ENCODE measurements at places on chromosomes 7 and 10.

DNA sequence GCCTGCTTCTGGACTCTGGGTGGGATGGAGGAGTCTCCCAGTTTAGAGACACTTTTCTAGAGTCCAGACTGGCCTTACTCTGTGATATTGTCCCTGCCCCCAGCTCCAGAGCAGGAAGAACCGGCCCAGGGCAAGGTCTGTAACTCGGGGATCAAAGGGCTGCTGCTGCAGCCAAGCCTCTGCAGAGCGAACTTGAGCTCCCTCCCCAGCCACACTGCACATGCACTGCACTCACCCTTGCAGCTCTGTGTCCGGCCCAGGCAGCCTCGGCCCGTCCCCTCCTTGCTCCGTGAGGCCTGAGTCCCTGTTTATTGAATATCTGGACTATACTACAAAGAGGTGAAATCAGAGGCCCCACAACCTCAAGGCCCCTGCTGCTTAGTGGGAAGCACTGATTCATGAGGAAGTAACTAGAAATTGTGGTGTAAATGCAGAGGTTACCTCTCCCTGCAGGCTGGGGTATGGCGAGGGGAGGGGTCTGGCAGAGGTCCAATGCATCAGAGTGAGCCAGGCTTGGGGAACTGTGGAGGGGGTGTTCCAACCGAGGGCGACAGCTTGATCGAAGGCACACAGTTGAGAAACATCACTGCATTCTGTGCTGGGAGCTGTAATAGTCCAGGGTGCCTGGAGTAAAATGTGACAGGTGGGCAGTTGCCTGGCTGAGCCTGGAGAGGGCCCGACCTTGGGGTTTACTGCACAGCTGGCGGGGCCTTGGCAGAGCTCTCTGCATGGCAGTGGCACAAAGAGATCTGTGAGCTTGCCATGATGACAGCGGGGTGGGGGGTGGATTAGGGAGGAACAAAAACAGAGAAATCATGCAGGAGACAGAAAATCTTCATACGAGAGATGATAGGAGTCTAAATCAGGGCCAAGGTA lies 49.1 kb downstream of the AOC1 start:
- DNase-seq, result no peak

- peak; percentile 50 for DNase-seq
Observed at GRCh38 chr10:110207805-110208613, 604 bp downstream of the MXI1 start.

GRCh38 chr10:6048281-6049030 lies 13.7 kb downstream of the IL2RA start:
- DNase-seq, result no peak

DNA sequence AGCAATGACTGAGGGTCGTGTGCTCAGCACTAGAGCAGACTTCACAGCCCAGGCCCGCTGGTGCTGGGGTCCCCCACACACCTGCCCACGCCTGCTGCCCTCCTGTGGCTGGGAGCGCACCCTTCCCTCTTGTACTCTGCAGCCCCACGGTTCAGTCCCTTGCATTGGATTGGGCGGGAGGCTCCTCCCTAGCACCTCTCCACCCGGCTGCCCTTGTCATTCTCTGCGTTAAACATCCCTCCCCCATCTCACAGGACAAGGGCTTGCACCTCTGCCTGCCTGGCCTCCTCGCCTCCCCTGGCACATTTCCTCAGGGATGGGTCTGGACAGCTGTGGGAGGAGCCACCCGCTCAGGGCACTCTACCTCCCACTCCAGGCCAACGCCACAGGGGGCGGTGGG lies 68.6 kb downstream of the ALOX5 start:
- DNase-seq, result no peak

GRCh38 chr7:128243273-128243672 lies 2.2 kb downstream of the LEP start:
- DNase-seq, result no peak
